ENCODE measurements at places on chromosomes 6 and 20.
A peak's percentile ranks its signal among the peaks of the same experiment; 100 is the strongest.

GRCh38 chr6:123616016-123616415 lies 20.7 kb downstream of the TRDN start:
- DNase-seq, result no peak

GRCh38 chr6:17530321-17530835 lies 69.7 kb upstream of the FAM8A1 start:
- no peak for DNase-seq

DNA sequence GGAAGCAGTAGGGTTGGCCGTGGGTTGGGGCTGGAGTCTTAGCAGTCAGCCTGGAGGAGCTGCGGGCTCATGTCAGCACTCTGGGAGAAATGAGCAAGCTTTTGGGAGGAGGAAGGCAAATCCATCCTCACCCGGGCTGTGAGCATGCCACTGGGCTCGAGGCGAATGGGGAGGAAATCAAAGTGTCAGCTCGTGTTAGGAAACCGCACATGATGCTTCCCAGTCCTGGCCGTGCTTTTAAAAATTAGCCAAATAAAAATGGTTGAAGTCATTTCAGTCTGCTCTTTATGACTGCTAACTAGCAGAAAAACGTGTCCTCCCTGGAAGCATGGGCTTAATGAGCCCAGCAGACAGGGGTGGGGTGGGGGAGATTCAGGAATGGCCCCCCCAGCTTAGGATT lies 98.1 kb downstream of the NFATC2 start:
- no peak for DNase-seq

GRCh38 chr6:169804427-169804826 lies 53.0 kb downstream of the ERMARD start:
- no peak for DNase-seq

GRCh38 chr6:35634316-35634715 lies 54.4 kb downstream of the FKBP5 start:
- DNase-seq, result no peak

GRCh38 chr20:1196634-1197033 lies 6.6 kb upstream of the C20orf202 start:
- no peak for DNase-seq

GRCh38 chr6:142802124-142802523 lies 142.9 kb downstream of the HIVEP2 start:
- DNase-seq, result no peak

GRCh38 chr6:72715119-72715518 lies 93.3 kb downstream of the KCNQ5 start:
- DNase-seq, result no peak

DNA sequence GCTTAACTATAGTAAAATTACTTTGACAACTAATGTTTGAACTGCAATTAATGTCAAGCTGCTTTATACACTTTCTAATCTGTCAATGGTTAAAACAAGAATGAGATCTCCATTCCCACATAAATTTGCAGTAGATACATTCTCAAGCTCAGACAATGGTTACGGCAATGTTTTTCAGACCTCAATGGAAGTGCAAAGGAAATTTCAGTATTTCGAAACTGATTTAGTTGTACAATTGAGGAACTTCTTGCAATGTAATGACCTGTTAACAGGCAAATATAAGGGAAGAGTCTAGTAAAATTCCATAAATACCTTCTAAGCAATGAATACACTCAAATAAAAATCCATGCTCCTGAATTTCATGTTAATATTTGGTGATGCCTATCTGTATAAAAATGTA lies 94.7 kb downstream of the ADTRP start:
- no peak for DNase-seq

DNA sequence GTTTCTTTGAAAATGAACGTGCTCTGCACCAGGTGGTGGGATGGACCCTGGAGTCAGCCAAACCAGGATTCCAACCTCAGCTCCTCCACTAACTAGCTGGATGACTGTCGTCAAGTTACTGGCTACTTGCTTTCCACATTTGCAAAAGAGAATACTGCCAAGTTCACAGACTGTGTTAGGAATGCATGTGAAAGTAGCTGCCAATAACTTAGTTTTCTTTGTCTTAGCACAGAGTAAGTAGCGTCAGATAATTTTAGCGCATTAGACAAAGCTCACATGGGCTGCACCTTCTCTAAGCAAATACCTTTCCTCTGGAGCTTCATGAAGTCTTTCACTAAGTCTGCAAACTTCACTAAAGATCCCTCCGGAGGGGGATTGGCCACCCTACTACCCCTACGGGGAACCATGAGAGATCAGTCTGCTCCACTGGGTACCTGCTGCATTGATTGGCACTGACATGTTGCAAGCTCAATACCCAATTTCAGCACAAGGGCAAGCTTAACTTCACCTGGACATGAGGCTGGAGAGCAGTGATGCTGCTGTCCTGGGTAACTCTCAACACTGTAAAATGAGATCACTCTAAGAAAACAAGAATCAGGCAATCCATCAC lies 113.9 kb downstream of the MBOAT1 start:
- DNase-seq, result no peak

DNA sequence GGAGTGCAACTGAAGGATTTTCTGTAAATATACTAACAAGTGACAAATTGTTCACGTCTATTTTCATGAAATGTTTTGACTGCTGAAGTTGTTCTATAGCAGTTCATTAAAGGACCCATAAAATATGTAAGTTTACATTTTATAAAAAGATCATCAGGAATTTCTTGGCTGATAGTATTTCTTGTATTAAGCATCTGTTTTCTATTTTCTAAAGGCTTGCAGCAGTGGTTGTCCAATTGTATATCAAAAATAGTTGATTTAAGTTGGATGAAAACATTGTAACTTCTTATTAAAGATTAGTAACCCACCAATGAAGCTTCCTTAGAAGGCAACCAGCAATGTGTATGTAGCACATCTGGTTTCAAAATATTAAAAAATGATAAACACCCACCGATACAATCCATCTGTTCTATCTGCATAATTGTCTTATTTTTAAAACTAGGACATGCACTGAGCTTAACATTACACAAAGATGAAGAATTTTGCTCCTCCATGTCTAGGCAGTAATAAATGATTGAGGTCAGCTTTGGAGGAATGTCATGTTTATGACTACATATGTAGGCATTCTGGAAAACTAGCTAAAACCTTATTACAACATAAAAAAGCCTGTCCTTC lies 301.3 kb upstream of the TCF21 start:
- no peak for DNase-seq

- no peak for DNase-seq
Observed at GRCh38 chr20:46631212-46631869, 19.9 kb downstream of the SLC13A3 start.

- DNase-seq, result no peak
Observed at GRCh38 chr6:137928286-137928685, 61.2 kb downstream of the TNFAIP3 start.

GRCh38 chr20:62804627-62805154 lies at the start of gene OGFR:
OGFR (plus strand) TSS chr20:62804835; CDS start chr20:62804860, 25 bp downstream.
- no peak for DNase-seq

- no peak for DNase-seq
Observed at GRCh38 chr6:89615882-89616281, 22.7 kb downstream of the LYRM2 start.

- DNase-seq, result peak; percentile 59
Observed at GRCh38 chr6:24910331-24910960, 25.3 kb downstream of the RIPOR2 start.

- DNase-seq, result no peak
Observed at GRCh38 chr6:138293428-138294395, 75.4 kb upstream of the PBOV1 start.

GRCh38 chr6:84764332-84765049 lies at the start of gene TBX18:
TBX18 (minus strand) TSS chr6:84764598; CDS start chr6:84764181, 417 bp downstream.
- DNase-seq, result no peak

- DNase-seq, result peak; percentile 84
Observed at GRCh38 chr6:90296341-90297114, at the start of gene BACH2. BACH2 (minus strand) TSS chr6:90296843; CDS start chr6:90008844, 287,999 bp downstream.

- no peak for DNase-seq
Observed at GRCh38 chr6:56916849-56917551, 37.9 kb upstream of the BEND6 start.

GRCh38 chr6:169720207-169720855 lies 4.0 kb downstream of the PHF10 start:
- DNase-seq, result no peak

- no peak for DNase-seq
Observed at GRCh38 chr6:90916968-90917367, 330.1 kb upstream of the MAP3K7 start.

GRCh38 chr6:257031-257725 lies 35.1 kb upstream of the DUSP22 start:
- no peak for DNase-seq

DNA sequence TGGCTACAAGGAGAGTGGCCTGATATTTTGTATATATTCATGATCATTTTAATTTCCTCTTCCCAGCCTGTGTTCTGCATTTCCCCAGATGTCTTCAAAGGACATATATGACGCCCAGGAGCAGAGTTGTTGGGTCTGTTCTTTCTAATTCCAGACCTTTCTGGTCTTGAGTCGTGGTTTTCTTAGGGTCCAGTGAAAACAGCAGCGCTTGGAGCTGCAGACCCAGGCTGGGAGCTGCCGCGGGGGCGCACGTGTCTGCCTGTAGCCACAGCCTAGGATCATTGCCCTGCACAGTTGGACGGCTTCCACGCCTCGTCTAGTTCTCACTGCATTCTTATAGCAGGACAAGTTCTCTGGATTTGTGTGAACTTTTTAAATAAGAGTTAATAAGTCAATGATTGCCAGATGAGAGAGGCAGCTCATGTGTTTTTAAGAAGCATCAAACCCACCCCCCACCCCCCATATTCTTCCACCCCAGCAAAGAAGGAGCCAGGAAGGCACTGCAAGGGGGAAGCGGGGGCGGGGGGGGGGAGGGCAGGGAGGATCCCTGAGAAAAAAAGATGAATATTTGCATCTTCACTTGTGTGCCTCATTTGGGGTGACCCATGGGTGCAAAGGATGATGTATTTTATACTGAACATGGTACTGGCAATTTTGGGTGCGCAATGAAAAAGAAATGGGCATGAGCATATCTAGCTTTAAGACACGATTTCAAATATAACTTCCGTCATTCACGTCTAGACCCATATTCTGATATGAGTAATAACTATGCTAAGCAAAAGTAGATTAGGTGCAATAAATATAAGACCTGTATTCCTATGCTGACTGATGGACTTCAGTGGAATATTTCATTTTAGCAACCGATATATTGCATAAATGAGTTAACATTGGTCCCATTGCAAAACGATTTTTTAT lies 160.0 kb downstream of the TBXT start:
- no peak for DNase-seq

GRCh38 chr6:158863646-158864045 lies 44.5 kb upstream of the EZR start:
- DNase-seq, result no peak

Measured in NCI-H187 (cell line).